ENCODE measurements at places on chromosomes 1 and 21.

DNA sequence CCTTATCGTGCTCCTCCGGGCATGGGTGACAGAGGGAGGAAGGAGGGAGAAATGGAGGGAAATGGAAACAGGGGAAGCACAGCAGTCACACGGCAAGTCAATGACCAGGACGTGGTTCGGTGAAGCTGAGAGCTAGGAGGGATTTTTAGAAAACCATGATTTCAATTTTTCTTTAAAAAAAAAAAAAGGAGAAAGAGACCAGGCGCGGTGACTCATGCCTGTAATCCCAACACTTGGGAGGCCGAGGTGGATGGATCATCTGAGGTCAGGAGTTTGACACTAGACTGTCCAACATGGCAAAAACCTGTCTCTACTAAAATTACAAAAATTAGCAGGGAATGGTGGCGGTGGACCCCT, 776 bp upstream of the TNFRSF9 start:
- DNase-seq: no peak

GRCh38 chr1:212816567-212817278, 25.0 kb downstream of the TATDN3 start:
- no peak for DNase-seq

DNA sequence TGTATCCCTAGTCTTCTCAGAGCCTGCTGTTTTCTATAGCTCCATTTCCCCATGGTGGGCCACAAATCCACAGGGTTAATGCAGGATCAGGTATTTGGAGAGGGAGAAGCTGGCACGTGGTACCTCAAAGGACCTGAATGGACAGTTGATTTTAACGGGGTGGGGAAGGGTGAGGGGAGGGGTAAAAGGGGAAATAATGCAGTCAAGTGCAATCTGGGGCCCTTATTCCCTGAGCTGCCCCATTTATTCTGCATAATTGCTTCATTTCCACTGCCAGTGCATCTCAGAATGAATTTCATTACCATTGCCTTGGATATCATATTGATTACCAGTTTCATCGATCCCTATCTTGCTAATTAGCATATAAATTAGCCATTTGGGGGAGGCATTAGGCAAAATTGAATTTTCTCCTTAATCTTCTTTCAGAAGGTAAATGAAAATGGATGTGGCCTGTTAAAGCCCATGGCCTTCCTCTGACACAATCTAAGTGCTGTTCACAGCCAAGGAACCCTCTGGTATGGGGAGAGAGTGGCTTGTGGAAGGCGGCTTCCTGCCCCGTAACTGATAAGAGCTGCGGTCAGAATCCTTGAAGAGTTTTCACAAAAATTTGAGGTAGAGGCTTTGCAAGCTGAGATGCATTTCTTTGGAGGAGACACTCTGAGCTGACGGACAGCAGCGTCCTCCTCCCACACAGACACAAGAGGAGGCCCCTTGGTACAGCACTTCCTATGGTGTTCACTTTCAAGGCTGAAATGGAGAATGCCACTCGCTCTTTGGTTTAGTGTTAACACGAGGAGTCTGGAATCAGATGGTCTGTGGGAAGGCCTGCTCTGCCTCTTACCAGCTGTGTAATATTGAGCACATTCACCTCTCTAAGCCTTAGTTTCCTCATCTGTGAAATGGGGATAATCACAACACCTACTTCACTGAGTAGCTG, 34.4 kb downstream of the PHC2 start:
- no peak for DNase-seq

- no peak for DNase-seq
Observed at GRCh38 chr1:93394514-93394913, 48.8 kb downstream of the DR1 start.

- DNase-seq: no peak
Observed at GRCh38 chr1:179921981-179922872, 32.4 kb upstream of the CEP350 start.

DNA sequence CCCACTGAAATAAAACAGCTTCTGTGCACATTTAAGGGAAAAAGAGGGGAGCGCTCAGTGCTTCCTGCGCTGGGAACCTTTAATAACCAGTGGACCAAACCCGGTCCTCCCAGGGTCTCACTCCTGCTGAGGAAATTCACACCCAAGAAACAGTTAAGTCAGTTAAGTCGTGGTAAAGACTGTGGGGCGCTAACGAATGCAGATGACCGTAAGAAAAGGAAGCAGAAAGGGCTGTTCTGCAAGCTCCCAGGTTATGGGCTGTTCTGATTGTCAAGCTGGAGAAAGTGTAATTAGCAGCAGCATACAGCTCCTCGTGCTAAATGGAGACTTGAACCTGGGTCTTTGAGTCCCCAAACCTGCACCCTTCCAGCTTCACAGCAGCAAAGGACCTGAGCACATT, 536.6 kb downstream of the NPHP4 start:
- no peak for DNase-seq

DNA sequence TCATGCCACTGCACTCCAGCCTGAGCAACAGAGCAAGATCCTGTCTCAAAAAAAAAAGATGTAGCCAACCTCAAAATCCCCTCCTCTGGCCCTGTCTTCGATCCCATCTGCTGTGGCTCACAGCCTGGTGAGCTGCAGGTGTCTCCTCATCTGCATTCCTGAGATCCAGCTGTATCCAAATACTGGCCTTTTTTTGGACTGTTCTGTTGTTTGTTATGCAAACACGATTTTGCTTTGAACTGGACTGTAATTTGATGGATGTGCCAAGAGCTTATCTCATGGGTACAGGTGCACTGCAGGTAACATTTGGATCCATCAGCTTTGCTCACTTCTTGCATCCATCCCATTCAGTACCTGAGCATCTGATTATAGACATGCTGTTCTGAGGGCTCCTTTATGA, 14.1 kb upstream of the FAM43B start:
- no peak for DNase-seq

DNA sequence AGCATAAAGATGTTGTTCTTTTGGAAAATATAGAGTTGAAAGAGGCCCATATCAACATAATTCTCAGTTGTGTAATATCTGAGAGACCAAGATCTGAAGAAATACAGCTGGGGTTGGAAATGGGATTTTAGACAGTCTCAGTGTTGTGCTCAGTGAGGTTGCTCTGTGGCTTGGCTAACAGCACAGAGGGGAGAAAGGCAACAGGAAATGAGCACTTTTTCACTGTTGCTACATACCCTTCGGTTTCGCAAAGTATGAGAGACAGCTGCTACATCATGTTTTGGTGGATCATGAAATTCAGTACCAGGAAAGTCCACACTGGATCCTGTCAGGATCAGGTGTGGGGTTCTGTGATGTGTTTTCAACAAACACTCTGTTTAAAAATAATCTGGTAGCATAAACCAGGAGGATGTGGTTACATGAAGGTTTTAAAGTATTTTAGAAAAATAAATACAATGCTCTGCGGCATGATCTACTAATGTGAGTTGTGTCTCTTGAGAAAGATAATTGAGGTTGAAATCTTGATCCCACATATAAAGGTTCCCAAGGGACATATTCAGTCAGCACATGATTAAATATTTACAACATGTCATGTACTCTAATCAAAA, 7.0 kb upstream of the GPR88 start:
- DNase-seq: no peak

DNA sequence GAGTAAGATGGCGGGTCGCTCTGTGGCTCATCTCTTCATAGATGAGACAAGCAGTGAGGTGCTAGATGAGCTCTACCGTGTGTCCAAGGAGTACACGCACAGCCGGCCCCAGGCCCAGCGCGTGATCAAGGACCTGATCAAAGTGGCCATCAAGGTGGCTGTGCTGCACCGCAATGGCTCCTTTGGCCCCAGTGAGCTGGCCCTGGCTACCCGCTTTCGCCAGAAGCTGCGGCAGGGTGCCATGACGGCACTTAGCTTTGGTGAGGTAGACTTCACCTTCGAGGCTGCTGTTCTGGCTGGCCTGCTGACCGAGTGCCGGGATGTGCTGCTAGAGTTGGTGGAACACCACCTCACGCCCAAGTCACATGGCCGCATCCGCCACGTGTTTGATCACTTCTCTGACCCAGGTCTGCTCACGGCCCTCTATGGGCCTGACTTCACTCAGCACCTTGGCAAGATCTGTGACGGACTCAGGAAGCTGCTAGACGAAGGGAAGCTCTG, 2.4 kb downstream of the TNFAIP8L2 start:
- no peak for DNase-seq
